Activated CD8-positive, alpha-beta memory T cell treated with anti-CD3 and anti-CD28 coated beads, Interleukin-2, amount 10 ng/mL, durations not matched to agents 7 days and 5 days (primary cell): ENCODE measurements at places on chromosomes 13 and 19. TPM values are rescaled to one million over a fixed set of nuclear protein-coding genes. Genes with fewer than 3 reads are reported as not detected.

Gene ATP7B
- 0.80 TPM for total RNA-seq

Gene PRR36
- total RNA-seq: not detected

Gene KBTBD6
- total RNA-seq: 7.2 TPM

Gene ZNF805
- total RNA-seq: 9.4 TPM

Gene DMKN
- not detected for total RNA-seq

Gene CDC42EP5
- total RNA-seq: 0.61 TPM

Gene DCLK1
- total RNA-seq: not detected

Gene ZNF524
- 26.5 TPM for total RNA-seq

Gene RXFP2
- not detected for total RNA-seq

Gene FRY
- 1.5 TPM for total RNA-seq

Gene TUBA3C
- total RNA-seq: not detected

Gene ZNF729
- total RNA-seq: not detected

Gene MCEMP1
- not detected for total RNA-seq
